CD4-positive, alpha-beta T cell treated with Interleukin-21 for 1 hour (primary cell): ENCODE measurements at places on chromosomes 1 and 21.

- no peak for DNase-seq
These were observed 8.2 kb downstream of the RC3H1 start for GRCh38 chr1:174013864-174014418.

- no peak for DNase-seq
These were observed 21.1 kb downstream of the ERRFI1 start for GRCh38 chr1:8004803-8005573.

DNA sequence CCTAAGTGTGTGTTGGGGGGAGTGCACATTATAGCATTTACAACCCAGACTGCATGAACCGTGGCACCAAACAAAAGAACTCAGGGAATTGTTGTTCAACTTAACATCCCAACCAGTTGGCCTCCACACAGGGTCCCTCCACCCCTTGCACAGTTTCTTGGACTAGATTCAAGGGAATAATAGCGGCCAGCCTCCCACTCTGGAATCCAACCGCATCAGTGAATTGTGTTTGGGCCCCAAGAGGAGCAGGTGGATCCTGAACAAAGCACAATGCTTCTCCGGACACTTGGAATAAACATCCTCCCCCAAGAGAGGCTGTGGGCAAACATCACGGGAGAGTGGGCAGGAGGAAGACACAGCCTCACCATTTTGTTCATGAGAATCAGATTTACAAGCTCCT, 18.2 kb downstream of the CD34 start:
- DNase-seq = no peak

DNA sequence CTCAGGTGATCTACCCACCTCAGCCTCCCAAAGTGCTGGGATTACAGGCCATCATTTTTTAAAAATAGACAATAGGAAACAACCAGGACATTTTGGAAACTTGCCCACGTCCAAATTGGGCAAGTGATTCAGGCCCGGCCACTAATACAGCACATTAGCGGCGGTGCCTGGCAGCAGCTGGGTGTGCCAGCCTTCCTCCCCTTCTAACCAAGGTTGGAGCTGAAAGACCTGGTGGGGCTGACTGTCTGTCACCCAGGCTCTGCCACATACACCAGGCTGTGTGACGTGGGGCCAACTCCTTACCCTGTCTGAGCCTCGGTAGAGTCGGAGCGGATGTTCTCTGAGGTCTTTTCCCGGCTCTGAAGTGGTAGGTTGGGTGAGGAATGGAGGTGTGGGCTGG, 29.6 kb upstream of the TMEM51 start:
- no peak for DNase-seq

GRCh38 chr21:41687633-41688032, 79.2 kb downstream of the RIPK4 start:
- DNase-seq = no peak

DNA sequence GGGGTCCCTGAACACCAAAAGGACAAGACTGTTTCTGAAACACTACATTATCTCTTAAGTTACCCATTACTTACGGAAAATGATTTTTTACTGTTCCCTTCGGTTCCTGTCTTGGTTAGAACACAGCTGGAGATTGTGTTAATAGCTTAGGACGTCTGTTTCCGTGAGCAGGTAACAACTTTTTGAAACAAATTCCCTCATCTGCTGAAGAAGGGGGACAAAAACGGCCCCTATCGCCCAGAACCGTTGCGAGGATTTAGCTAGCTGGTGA, 67.8 kb downstream of the SLC35A3 start:
- DNase-seq = no peak

GRCh38 chr21:16533692-16534407, 804.1 kb downstream of the USP25 start:
- DNase-seq = no peak

DNA sequence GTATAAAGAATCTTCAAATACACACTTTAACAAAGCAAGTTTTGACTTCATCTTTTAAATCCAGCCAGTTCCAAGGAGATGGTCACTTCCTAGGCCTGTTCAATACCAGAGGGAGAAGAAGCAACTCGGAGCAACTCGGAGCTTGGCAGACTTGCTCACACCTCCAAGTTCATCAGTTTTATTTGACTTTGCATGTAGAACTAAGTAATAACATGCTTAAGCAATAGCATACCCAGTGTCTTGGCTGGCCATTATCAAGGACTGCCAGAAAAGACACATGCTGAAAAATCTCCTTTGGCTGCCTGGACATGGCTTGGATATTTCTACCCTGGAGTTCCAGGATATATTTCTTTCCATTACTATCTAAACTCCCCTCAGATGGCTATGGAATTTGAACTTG, 52.6 kb downstream of the GNG12 start:
- no peak for DNase-seq

GRCh38 chr21:45379171-45379900, 25.6 kb upstream of the COL18A1 start:
- no peak for DNase-seq

DNA sequence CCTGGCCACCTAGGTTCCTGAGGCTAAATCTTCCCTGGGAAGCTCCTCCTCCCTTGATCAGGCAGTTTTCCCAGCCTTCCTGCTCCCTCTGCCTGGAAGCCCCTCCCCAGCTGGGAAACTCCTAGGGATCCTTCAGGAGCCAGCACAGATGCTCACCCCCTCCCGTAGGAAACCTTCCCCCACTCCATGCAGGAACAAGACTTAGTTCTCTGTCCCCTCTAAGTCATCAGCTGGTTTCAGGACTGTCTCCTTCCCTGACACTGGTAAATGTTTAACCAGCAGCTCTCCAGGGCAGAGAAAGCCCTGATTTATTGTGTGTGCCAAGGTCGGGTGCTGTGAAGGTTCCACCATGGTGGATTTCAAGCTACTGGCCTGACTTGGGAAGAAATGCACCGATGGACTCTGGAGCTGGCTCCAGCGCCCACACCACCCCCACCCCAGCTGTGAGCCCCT, 25.0 kb downstream of the TTC39A start:
- no peak for DNase-seq

GRCh38 chr1:226038661-226039060, 23.9 kb upstream of the H3-3A start:
- no peak for DNase-seq

GRCh38 chr1:156419854-156420204, 50.8 kb downstream of the RHBG start:
- DNase-seq = peak; percentile 53

- DNase-seq = no peak
These were observed 344.9 kb downstream of the OMA1 start for GRCh38 chr1:58201492-58202106.

DNA sequence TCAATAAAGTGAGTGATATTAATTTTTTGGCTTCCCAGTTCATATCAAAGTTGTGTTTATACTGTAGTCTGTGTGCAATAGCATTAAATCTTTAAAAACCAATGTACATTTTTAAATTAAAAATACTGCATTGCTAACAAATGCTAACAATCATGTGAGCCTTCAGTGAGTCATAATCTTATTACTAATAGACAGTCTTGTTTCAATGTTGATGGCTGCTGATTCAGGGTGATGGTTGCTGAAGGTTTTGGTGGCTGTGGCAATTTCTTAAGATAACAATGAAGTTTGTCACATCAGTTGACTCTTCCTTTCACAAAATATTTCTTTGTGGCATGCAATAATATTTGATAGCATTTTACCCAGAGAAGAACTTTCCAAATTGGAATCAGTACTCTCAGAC, 109.0 kb downstream of the ZMYM4 start:
- no peak for DNase-seq

DNA sequence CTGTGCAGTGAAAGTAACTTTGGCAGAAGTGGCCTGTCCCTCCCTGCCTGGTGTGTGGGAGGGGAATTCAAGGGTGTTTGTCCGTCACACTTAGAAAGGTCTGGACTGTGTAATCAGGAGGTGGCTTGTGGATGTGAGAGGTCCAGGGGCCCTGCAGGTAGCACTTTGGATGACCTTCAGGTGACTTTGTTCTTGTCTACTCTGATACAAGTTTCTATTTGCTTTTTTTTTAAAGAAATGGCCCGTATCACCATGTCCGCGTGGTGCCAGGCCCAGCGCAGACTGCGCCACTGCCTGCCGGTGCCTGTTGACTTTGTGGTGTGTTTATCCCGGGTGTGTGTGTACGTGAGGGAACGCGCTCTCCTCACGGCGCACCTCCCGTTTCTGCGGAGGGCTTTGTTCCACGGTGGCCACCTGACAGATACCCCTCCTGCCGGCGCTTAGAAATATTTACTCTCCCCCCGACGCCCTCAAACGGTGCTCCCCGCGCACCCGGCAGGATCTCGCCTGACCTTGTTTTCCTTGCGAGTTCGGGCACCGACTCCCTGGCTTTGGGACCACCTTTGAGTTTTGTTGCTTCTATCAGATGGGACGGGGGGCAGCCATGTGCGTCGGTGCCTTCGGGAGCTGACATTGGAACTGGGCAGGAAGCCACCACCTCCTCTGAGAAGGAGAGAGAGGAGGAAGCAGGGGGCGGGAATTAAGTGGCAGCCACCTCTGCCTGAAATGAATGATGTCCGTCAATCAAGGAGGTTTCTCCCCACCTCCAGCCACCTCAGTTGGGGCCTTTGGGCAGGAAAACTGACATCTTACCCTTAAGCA, 119.4 kb downstream of the PRDM16 start:
- DNase-seq = no peak

DNA sequence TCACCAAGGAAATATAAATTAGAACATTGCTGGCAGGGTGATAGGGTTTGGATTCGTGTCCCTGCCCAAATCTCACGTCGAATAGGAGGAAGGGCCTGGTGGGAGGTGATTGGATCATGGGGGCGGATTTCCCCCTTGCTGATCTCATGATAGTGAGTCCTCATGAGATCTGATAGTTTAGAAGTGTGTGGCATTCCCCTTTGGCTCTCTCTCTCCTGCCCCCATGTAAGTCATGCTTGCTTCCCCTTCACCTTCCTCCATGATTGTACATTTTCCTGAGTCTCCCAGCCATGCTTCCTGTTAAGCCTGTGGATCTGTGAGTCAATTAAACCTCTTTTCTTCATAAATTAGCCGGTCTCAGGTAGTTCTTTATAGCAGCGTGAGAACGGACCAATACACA, 60.6 kb downstream of the VPS26C start:
- no peak for DNase-seq

GRCh38 chr1:23718482-23718881, 24.8 kb upstream of the ELOA start:
- no peak for DNase-seq

GRCh38 chr21:36693489-36694030, 5.4 kb upstream of the SIM2 start:
- DNase-seq = no peak

- no peak for DNase-seq
These were observed 76.4 kb upstream of the MAN1A2 start for GRCh38 chr1:117290890-117291289.
